Thymus (tissue), 14 donors: ENCODE measurements at places on chromosomes 3 and 15. TPM values are rescaled to one million over a fixed set of nuclear protein-coding genes. Genes with fewer than 3 reads are reported as not detected.

DNA sequence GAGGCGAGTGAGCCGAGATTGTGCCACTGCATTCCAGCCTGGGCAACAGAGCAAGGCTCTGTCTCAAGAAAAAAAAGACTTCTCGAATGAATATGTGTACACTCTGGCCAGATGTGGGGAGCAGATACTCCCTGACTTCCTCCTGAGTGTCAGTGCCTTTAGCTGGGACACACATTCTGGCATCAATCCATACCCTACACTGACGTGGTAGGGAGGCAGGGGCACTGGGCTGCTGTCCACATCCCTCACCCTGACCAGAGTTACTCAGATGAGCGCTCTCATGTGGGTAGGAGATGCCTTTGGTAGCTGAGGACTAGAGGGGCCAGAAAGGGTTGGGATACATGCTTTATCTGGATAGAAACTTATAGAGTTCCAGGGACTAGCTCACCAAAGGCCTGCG, 15.6 kb downstream of the LIMD1 start:
- no peak for DNase-seq

- no peak for DNase-seq
These were observed 126.8 kb downstream of the BDH1 start for GRCh38 chr3:197428952-197429351.

- DNase-seq: no peak
These were observed 13.2 kb downstream of the TSC22D2 start for GRCh38 chr3:150421256-150421655.

GRCh38 chr15:63476229-63476632, 28.2 kb upstream of the USP3 start:
- DNase-seq: no peak

DNA sequence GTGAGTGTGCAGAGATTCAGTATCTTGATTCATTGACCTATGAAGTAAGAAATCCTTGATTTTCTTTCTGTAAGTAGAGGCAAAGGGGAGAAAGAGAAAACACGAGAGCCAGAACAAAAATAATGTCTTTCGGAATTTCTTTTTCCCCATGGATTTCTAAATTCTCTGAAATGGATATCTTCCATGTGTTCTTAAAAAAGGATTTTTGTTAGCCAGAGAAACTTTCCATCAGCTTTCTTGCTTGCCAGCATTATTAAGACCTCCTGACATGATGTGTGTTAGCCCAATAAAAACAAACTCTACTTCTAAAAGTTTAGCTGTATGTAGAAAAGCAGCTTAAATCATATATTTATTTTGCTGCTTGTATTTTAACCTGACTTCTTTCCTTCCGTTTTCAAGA, 122.3 kb upstream of the AADACL2 start:
- no peak for DNase-seq

DNA sequence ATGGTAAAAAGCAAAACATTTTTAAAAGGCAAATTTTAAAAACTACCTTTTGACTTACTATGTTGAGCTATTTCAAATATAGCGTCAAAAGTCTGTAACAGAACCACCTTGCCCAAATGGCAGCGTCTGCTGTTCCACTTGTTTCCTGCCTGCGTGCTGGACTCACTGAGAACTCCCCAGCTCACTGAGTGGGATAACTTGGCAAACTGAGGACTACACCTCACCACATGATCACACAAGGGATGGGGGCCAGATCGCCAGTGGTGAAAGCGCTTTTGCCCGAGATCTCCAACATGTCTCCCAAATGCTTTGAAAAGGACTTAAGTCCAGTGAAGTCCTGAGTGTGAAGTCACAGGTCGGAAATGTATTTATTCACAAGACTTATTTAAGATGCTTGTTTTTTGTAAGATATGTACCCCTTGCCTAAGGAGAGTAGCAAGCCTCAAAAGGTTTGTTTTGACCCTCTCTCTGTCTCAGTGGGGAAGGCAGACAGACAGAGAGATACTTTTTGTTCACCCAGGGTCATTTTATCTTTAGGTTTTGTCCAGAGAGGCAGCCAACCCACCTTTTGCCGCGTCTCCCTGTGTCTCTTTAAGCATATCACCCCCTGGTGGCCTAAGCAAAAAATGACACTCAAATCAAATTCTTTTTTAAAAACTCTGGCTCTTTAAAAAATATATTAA, 192.6 kb downstream of the PDZRN3 start:
- peak; percentile 7 for DNase-seq

- DNase-seq: no peak
These were observed 98.1 kb upstream of the BFSP2 start for GRCh38 chr3:133301731-133302130.

- no peak for DNase-seq
These were observed 15.6 kb downstream of the CHST2 start for GRCh38 chr3:143135150-143135549.

DNA sequence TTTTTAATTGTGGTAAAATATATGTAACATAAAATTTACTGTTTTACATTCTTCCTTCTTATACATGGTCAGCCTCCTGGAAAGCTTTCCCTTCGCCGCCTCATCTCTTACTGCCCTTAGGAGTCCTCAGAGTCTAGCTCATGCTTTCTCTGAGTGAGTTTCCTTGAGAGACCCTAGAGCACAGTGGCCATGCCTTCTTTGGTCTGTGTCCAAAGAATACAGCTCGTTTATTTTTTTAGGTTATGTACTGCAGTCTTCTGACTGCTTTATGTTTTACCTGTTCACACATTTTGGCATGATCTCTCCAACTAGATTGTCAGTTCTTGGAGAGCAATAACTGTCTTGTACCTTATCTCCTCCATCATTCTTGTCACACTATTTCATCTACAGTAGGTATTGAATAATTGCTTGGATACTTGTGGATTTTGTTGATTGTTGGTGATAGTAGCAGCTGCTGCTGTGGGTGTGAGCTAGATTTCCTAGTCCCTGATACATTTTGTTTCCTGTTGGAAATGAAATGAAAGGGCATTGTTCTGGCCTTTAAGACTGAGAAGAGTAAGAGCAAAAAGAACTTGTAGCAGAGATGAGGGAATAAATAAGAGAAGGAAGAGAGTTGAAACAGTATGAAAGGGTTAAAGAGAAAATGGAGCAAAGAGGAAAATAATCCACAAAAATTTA, 10.9 kb downstream of the ARIH2 start:
- DNase-seq: no peak

- DNase-seq: no peak
These were observed 57.6 kb downstream of the ADAMTS17 start for GRCh38 chr15:100284191-100284590.

DNA sequence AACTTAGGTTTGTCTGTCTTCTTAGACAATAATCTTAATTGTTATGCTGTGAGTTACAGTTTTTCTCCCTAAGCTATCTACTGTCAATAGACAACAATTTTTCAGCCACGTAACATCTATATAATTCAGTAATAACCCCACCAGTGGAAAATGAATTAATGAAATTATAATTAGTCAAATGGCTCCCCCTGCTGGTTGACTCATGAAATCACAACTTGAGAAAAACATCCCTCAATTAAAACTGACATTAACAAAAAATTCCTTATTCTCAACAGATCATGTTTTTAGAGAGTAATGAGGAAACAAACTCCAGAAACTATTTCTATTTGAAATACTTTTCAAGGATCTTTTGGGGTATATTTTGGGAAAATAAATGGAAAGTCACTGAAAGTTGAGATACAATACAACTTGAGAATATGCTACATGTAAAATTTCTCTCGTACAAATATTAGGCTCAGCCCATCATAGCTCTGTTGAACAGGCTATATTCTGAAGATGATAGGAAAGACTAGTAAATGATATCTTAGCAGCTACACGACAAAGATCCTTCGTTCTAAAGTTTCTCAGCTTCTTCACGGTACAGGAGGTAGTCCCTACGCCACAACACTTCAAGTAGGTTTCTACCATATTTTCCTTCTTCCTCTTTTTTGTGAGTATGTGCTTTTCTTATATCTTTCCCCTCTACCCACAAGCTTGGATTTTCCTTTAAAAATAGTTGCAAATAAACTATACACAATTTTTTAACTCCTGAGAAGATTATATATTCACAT, 20.7 kb downstream of the PPP1R2 start:
- DNase-seq: no peak

DNA sequence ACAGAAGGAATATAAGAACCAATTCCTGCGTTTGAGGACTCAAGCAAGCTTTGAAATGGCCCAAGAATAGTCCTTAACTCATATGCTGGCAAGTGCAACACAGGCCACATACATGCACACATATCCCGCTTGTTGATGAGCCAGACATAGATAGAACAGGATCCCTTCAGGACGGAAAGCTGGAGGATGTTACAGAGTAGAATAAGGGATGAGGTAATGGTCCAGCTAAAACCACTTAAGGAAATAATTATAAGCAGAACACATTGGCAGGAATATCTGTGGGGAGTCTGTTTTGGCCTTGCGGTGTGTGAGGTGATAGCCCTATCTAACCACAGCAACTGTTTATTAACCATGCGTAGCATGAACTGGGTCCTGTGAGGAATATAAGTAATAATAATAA, 25.0 kb downstream of the SCG3 start:
- no peak for DNase-seq

- DNase-seq: no peak
These were observed 515.4 kb upstream of the ZNF717 start for GRCh38 chr3:76300746-76301145.

MAP1A gene
- polyA plus RNA-seq: 3.6 TPM

GOLGA8S gene
- 0.23 TPM for polyA plus RNA-seq

ESYT3 gene
- polyA plus RNA-seq: 0.27 TPM

ZNF35 gene
- polyA plus RNA-seq: 4.5 TPM
